ENCODE measurements at places on chromosomes 3 and 15. TPM values are rescaled to one million over a fixed set of nuclear protein-coding genes. Genes with fewer than 3 reads are reported as not detected.

Gene HCN4
- 0.38 TPM for total RNA-seq

Gene CHRFAM7A
- 4.4 TPM for total RNA-seq

Gene CYP11A1
- not detected for total RNA-seq

Gene LMOD3
- total RNA-seq = not detected

Gene SLC9A9
- 0.06 TPM for total RNA-seq

Gene C3orf52
- total RNA-seq = 10.3 TPM

Gene GPR27
- 3.3 TPM for total RNA-seq

Gene IL5RA
- total RNA-seq = not detected

Gene KNG1
- total RNA-seq = not detected

Gene PRR23A
- total RNA-seq = not detected

Gene ARMC8
- 40.6 TPM for total RNA-seq

Gene CLDN1
- total RNA-seq = 15.3 TPM

Gene GRAMD2A
- total RNA-seq = 0.26 TPM

Gene TMEM207
- not detected for total RNA-seq

Gene GPR149
- not detected for total RNA-seq

Gene STARD9
- 1.9 TPM for total RNA-seq

Gene GRIP2
- 1.3 TPM for total RNA-seq

Gene NEDD4
- total RNA-seq = 142 TPM

Gene ULK3
- 36.0 TPM for total RNA-seq

Gene GJD2
- not detected for total RNA-seq

Gene CFAP20DC
- total RNA-seq = 1.9 TPM

Gene CFAP92
- total RNA-seq = not detected

Gene TGM5
- not detected for total RNA-seq

Gene PLCL2
- 3.9 TPM for total RNA-seq

Gene PLOD2
- total RNA-seq = 85.1 TPM

Gene SLC2A2
- not detected for total RNA-seq

Gene GAP43
- 0.07 TPM for total RNA-seq

Gene ARRDC4
- total RNA-seq = 0.28 TPM

Gene REC114
- not detected for total RNA-seq

Gene SAMMSON
- not detected for total RNA-seq

All from A549 treated with AZD2906 at 1 μM for 4 hours (cell line).